ENCODE measurements at places on chromosomes 13 and 19.

- DNase-seq: no peak
These were observed 7.3 kb downstream of the LAIR1 start for GRCh38 chr19:54357381-54357780.

- DNase-seq: no peak
These were observed 21.9 kb downstream of the ATP8B3 start for GRCh38 chr19:1790054-1790792.

DNA sequence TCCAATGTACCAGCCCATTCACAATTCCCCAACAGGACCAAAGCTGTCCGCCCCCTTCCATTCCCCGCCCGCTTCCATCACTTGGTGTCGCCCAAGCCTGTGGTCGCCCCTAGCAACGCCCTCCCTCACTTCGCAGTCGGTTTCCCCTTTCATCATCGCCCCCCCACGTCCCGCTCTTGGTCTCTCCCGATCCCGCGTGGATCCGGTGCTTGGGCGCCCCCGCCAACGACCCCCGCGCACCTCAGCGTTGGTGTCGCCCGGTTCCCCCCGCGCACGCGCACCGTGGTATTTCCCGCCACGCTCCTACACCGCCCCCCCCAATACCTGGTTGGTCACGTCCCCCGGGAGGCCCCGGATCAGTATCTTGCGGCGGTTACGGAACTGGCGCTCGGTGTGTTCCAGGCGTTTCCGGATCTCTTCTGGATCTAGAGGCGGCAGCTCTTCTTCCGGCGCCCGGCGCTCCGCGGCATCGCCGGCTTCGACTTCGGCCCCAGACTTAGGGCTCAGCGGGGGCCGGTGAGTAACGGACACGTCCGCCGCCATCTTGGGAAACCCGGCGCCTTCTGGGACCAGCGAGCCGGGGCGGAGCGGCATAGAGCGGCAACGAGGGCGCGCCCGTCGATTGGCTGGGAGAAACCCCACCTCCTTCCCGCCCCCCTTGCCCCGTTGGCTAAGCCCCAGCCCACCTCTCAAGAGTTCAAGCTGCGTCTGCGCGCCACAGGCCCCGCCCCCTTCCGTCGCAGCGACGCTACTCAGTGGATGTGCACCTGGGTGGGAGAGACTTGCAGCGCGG is at the start of gene RAVER1:
Gene RAVER1 (minus strand): TSS at position 565 of the 793 bp plus-strand sequence. CDS start 22 bp downstream, at position 543.
- peak; percentile 98 for DNase-seq

DNA sequence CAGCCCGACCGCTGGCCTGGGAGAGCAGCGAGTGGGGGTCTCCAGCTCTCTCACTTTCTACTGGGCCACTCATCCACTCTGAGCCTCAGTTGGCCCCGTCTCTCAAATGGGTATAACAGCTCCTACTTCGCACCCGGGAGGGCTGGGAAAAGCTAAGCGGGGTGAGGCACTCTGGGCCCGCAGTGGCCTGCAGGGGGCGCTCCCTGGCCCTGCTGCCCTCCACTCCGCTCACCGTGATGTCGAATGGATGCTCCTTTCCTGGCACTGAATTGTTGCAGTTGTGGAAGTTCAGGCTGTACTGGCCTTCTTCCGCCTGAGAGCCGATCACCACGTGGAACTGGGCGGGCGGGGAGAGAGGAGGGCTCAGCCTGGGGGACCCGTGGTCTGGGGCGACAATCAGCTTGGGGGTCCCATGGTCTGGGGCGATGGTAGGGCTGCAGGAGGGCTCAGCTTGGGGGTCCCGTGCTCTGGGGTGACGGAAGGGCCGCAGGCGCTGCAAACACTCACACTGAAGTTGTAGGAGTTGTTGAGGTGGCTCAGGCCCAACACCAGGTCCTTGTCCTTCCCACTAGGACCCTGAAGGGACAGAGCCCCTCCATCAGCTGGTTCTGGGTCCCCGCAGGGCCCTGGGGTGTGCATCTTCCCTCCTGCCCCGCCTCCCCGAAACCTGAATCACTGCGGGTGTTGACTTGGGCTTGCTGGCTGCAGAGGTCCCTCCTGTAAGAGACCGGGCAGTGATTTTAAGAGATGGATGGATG is 3.9 kb downstream of the GPR108 start:
- DNase-seq: no peak

DNA sequence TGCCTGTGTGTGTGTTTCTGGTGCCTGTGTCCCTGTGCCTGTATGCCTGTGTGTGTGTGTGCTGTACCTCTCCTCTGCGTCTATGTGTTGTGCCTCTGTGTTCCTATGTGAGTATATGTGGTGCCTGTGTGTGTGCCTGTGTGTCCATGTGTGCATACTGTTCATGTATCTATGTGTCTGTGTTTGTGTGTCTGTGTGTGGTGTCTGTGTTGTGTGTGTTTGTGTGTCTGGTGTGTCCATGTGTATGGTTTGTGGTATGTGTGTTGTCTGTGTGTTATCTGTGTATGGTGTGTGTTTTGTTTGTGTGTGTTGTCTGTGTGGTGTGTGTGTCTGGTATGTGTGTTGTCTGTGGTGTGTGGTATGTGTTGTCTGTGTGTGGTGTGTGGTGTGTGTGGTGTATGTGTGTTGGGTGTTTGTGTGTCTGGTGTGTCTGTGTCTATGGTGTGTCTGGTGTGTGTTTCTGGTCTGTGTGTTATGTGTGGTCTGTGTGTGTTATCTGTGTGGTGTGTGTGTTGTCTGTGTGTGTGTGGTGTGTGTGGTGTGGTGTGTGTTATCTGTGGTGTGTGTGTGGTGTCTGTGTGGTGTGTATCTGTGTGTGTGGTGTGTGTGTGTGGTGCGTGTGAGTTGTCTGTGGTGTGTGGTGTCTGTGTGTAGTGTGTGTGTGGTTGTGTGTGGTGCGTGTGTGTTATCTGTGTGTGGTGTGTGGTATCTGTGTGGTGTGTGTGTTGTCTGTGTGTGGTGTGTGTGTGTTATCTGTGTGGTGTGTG is 20.4 kb downstream of the HDGFL2 start:
- DNase-seq: no peak

DNA sequence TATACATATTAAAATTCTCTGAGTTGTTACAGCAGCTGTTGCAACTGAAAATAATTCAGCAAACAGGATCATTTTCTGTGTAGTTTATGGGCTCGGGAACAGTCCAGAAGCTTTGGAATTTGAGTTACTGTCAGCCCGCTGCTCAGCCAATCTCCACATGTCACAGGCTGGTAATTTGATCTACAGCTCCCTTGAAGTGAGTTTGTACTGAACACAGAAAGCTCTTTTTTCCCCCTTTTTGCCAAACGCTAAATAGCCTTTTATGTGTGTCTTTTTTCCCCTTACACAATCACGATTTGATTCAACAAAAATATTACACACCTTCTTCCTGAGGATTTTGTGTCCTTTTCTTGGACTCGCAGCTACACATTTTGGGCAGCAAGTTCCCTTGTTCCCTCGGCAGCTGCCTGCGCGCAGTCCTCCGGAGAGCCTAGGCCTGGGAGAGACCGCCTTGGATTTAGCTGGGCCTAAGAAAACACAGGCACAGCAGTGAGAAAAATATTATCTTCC is 371.4 kb downstream of the KCNRG start:
- DNase-seq: no peak
